Left kidney (tissue), 8 donors: ENCODE measurements at places on chromosomes 5 and 9. TPM values are rescaled to one million over a fixed set of nuclear protein-coding genes. Genes with fewer than 3 reads are reported as not detected.

LCP2 gene
- polyA plus RNA-seq, result 3.9 TPM

PDE8B gene
- 6.0 TPM for polyA plus RNA-seq

- DNase-seq, result no peak
These were observed at the start of gene DNM1 for GRCh38 chr9:128203024-128203706. Gene DNM1, plus strand, starts transcription at chr9:128203379. Its CDS starts 92 bp downstream, at chr9:128203471.

GRCh38 chr5:151295791-151296477, 7.6 kb downstream of the SLC36A3 start:
- DNase-seq, result no peak

DNA sequence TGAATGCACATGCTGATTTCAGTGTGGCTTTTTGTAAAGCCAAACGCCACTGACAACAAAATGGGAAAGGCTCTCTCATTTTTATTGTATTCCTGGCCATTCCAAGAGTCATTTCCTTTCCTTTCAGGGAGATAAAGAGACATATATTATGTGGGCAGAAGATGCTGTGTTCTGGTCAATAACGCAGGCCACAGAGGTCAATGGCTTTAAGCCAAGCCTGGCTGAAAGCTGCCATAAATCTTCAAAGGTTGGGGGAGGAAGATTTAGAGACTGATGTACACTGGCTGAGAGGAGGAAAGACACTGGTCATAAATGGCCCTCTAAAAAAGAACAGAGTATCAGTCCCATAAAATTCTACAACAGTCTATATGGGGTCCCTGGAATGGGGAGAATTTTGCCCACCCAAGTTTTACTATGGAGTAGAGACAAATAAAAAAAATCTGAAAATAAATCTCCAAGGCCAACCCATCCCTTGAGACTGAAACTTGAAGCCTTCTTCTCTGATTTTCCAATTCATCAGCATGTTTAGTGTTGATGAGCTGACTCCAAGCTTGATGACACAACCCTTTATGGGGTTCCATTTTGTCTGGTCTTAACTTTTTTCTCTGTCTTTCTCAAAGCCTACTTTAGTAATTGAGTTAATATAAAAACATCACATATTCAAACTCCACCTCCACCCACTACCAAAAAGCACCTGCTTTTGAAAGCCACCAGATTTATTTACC, 152.1 kb upstream of the SLC24A2 start:
- DNase-seq, result peak; percentile 79

DNA sequence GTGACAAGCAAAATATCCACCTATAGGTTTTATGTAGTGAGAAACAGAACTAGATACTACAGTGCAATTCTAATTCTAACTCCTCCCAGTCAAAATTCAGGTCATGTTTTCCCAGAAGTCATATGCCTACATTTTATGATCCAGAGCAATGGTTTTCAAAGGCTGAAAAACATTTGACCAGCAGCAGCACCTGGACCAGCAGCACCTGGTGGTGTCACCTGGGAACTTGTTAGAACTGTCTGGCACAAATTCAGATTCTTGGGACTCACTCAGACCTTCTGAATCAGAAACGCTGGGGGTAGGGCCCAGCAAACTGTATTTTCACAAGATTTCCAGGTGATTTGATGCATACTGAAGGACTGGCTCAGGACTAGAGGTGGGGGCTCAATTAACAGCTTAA, 367.7 kb upstream of the RFX3 start:
- no peak for DNase-seq

DNA sequence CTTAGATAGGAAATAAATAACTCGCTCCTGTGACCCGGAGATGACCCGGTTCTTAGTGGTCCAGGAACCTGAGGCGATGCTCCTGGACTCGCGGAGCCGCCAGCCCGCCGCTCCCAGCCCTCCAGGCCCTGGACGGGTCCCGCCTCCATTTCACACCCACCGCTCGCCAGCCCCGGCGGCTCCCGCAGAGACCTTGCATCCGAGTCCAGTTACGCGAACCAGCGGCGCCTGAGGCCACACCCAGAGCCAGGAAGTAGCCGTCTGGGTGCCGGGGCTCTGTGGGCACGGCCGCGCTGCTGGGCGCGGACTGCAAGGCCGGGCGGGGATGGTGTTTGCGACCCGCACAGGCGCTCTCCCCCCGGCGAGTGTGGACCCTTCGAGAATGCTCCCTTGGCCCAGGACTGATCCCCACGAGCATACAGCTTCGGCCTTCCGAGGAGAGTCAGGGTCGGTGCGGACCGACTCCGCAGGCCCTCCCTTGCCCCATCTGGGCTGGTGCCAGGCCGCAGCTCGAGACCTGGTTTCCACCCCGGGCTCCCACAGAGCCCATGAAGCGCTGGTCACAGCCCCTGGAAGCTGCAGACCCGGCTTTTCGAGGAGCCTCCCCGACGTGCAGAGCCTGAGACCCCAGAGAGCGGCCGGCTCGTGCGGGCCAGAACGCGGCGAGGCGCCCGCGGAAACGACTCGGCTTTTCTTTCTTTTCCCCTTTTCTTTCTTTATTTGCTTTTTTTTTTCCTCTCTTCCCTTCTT, 5.2 kb upstream of the BARX1 start:
- DNase-seq, result no peak

GRCh38 chr5:2103940-2104339, 221.2 kb upstream of the IRX4 start:
- no peak for DNase-seq

- DNase-seq, result no peak
These were observed 178.5 kb upstream of the CDH18 start for GRCh38 chr5:20166456-20166855.

- DNase-seq, result no peak
These were observed 106.8 kb downstream of the DMRT2 start for GRCh38 chr9:1156794-1157550.
